IMR-90 (cell line): ENCODE measurements at places on chromosomes 7 and 10. TPM values are rescaled to one million over a fixed set of nuclear protein-coding genes. Genes with fewer than 3 reads are reported as not detected.

DNA sequence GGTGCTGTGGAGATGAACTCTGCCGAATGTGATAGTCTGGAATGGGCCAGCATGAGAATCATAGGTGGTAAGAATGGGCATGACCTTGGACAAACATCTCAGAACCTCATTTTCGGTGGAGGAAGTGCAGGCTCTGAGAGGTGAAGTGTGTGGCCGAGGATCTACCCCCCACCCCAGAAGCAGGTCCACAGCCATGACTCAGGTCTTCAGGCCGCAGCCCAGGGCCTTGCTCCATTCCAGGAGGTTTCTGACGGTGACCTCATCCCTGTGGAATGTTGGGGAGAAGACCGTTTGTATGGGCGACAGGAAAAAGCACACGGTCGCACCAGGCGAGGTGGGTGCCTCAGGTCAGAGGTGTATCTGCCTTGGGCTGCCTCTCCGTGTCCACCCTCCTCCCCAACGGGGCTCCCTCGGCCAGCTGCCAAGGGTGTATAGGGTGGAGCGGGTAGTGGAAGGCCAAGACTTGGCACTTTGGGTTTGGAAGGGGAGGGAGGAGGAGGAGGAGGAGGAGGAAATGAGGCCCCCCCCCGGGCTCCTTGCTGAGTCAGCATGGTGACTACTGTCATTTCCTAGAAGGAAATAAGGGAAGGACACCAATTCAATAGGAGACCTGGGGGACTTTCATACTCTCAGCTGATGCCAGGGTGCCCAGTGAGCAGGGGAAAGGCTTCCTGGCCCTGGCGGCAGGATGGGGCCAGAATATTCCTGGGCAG is 168.0 kb upstream of the RHEB start:
- peak overlapping the region; percentile 86 for H3K27ac ChIP-seq
- DNase-seq: peak; percentile 96
- H3K4me1 ChIP-seq: peaks cover 38% of the 10 kb centered on the region
- H3K27me3 ChIP-seq: no peaks in the 10 kb centered on the region

DNA sequence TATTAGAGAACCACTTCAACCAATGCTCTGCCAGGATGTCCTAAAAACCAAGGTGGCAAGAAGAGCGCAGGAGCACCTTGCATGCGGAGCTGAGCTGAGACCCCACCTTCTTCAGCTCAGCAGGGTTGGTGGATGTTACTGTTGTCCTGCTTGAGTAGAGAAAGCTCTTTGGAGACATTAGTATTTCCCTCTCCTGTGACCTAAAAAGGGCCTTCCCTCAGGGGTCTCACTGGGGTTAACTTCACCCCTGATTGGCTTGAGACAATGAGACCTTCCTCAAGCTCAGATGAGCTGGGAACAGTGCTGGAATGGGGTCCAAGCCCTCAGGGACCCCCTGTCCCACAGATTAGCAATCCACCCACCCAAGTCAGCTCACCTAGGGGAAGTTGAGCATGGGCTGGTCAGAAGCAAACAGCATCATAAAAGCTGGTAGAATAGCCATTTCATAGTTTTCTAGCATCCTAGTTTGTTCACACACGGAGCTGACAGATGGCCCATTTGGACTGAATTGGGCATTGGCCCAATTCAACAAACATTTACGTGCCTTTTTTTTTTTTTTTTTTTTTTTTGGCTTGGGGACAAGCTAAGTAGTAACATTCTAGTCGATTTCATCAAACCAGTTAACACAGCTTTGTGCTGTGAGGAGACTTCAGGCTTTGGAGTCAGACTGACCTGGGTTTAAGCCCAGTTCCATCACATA is 100.6 kb upstream of the HABP2 start:
- no peaks in the 10 kb centered on the region; the same call in none of the 2 replicates for H3K27me3 ChIP-seq
- DNase-seq: no peak
- no peak overlapping the region for H3K27ac ChIP-seq
- H3K4me3 ChIP-seq: no peak overlapping the region
- no peaks in the 10 kb centered on the region for H3K4me1 ChIP-seq
- no peaks in the 10 kb centered on the region for H3K36me3 ChIP-seq

- no peak overlapping the region for H3K27ac ChIP-seq
- H3K27me3 ChIP-seq: no peaks in the 10 kb centered on the region
- DNase-seq: no peak
- no peak overlapping the region for H3K4me3 ChIP-seq
- no peaks in the 10 kb centered on the region for H3K4me1 ChIP-seq
- no peaks in the 10 kb centered on the region for H3K36me3 ChIP-seq
These were observed 68.7 kb upstream of the PPP1R9A start for GRCh38 chr7:94838717-94839116.

GRCh38 chr7:78792006-78792405 is 661.5 kb downstream of the MAGI2 start:
- no peak overlapping the region for H3K27ac ChIP-seq
- no peaks in the 10 kb centered on the region for H3K27me3 ChIP-seq
- no peaks in the 10 kb centered on the region for H3K4me1 ChIP-seq
- H3K36me3 ChIP-seq: no peaks in the 10 kb centered on the region
- peak; percentile 33 for DNase-seq
- no peak overlapping the region for H3K4me3 ChIP-seq

- no peak for DNase-seq
- H3K4me3 ChIP-seq: no peak overlapping the region
- no peak overlapping the region for H3K27ac ChIP-seq
- H3K27me3 ChIP-seq: no peaks in the 10 kb centered on the region
- H3K36me3 ChIP-seq: no peaks in the 10 kb centered on the region
These were observed 166.8 kb downstream of the MTERF1 start for GRCh38 chr7:91713669-91714068.

DNA sequence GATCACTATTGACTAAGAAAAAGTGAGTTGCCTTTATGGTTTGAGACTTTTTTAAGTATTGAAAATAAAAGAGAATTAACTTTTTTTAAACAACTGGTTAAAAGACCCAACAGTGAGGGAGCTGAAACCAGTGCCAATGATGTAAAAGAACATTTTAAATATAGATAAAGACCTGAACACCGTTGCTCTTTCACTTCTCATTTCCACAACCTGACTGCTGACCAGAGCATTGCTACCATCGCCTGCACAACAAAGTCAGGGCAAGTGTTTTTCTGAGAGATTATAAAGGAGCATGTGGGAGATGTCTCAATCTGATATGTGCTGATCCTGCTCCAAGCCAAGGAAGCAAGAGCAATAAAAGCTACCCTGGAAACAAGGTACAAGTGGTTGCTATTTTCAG is 34.7 kb downstream of the IMMP2L start:
- DNase-seq: no peak
- no peaks in the 10 kb centered on the region for H3K27me3 ChIP-seq
- H3K27ac ChIP-seq: no peak overlapping the region
- H3K4me3 ChIP-seq: no peak overlapping the region
- H3K36me3 ChIP-seq: no peaks in the 10 kb centered on the region

DNA sequence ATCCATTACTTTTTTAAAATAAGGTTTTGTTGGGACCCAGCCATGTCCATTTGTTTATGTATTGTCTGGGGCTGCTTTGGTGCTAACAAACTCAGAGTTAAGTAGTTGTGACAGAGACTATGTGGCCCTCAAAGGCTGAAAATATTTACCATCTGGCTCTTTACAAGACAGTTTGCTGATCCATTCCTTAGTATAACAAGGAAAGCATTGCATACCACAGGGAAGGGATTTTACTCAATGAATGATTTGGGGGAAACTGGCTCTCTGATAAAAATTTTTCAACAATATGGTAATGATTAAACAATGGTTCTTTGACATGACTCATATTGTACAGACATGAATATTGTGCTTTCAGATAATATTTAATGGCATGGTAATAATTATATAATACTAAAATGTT is 738.1 kb downstream of the KCNMA1 start:
- peak; percentile 5 for DNase-seq
- H3K4me3 ChIP-seq: no peak overlapping the region
- no peaks in the 10 kb centered on the region for H3K36me3 ChIP-seq
- no peaks in the 10 kb centered on the region for H3K27me3 ChIP-seq
- H3K27ac ChIP-seq: no peak overlapping the region

DNA sequence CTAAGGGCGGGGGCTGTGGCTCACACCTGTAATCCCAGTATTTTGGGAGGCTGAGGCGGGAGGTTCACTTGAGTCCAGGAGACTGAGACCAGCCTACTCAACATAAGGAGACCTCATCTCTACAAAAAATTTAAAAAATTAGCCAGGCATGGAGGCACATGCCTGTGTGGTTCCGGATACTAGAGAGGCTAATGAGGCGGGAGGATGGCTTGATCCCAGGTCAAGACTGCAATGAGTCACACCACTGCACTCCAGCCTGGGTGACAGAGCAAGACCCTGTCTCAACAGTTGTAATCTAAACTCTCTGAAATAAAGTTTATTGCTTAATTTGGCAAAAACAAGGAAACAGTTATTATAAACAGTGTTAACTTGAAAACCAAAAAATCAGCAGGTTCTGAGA is 123.3 kb downstream of the USP6NL start:
- no peak overlapping the region for H3K27ac ChIP-seq
- H3K4me1 ChIP-seq: no peaks in the 10 kb centered on the region; the same call in 1 of the 2 replicates
- DNase-seq: no peak
- no peaks in the 10 kb centered on the region for H3K27me3 ChIP-seq

- no peaks in the 10 kb centered on the region for H3K27me3 ChIP-seq
- no peaks in the 10 kb centered on the region for H3K36me3 ChIP-seq
- no peaks in the 10 kb centered on the region for H3K4me1 ChIP-seq
- H3K27ac ChIP-seq: no peak overlapping the region
These were observed 124.8 kb downstream of the LHFPL3 start for GRCh38 chr7:104453190-104453589.

GRCh38 chr10:119705434-119705831 is 20.4 kb upstream of the INPP5F start:
- H3K36me3 ChIP-seq: no peaks in the 10 kb centered on the region
- no peak overlapping the region for H3K27ac ChIP-seq

AGK gene
- 37.3 and 37.5 TPM in 2 replicates for total RNA-seq
